ENCODE measurements at places on chromosomes 11 and 22. TPM values are rescaled to one million over a fixed set of nuclear protein-coding genes. Genes with fewer than 3 reads are reported as not detected.

DNA sequence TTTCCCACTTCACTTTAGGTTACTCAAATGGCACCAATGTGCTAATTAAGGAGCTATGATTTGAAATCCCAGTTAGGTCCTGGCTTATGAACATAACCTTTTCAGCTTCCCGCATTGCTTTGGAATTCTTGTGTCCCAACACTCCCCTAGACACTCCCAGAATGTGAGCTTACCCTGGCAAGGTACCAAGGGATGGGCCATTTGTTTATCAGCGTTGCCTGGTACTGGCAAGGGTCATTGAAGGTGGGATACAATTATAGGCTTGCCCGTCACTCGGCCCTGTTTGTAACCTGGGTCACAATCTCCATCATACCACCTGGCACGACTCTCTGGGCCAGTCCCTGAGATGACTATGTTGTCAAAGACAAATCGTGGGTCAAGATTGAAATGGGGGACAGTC, 5.4 kb downstream of the CSRP3 start:
- DNase-seq = no peak

GRCh38 chr11:110075105-110075846, 17.9 kb upstream of the ZC3H12C start:
- DNase-seq = no peak

DNA sequence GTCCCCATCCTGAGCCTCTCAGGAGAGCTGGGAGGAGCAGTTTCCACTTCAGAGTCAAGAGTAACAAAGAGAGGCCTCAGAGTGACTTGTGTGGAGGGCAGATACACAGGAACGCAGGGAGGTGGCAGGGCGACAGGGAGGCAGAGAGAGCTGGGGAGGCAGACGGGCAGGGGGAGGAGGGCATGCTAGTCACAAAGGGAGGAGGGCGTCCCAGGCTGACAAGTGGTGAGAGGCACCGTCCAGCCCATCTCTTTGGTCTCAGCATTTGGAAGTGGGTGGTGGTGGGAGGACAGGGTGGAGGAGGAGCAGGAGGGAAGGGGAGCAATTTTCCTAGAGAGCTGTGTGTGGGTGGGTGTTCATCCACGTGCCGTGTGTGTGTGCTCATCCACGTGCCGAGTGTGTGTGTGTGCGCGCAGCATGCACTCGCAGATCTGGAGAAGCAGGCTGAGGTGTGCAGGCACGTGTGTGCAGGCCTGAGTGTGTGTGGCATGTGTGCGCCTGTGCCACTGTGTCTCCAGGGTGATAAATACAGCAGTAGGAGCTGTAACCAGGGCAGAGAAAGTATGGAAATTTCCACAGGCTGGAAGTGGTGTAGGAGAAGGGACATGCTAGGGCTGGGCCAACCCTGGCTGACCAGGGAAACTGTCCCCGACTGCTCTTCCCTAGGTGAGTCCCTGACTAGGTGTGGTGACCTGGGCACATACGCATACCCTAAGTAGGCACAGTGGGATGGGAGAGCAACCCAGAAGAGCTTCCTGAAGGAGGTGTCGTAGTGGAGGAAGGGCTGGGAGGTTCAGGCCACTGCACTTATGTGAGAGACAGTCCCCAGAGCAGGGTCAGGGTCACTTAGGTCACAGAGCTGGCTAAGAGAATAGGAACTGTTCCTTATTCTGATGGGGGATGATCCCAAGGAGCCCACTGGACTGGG, 7.3 kb upstream of the PDE2A start:
- no peak for DNase-seq

DNA sequence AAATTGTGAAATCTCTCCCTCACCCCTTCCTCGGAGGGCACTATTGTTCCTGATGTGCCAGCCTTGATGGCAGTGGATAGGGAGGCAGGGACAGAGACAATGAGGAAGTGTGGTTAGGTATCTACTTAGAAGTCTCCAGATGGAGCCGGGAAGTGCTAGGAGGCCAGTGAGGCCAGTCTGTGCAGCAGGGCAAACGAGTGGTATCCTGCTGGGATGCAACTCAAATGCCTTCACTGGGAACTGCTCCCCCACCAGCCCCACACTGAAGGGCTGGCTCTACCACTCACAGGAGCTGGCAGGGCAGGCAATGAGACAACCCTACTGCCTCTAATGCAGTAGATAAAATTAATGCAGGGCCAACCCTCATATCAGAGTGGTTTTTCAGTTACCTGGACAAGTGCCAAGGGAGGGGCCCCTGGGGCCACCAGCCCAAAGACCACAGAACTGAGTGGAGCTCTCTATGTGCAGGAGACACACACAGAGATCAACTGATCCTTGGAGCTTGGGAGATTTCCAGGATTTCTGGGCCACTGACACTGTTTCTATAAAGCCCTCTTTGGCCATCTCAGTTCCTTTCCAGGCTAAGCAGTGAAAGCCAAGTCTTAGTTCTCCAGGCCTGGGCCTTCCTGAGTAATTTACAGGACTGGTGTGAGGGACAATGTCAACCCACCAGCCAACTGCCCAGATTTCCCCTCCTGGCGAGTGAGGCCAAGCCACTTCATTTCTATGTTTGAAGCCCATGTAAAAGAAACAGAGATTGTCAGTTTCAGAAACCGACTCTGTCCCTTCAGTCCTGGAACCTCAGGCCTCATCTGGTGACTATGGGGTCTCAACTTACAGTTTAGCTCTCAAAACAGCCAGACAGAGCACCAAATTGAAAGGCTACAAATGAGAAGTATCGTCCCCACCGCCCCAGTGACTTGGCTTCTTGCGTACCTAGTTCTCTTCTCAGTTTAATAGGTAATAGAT, 4.1 kb downstream of the MIF start:
- DNase-seq = no peak

DNA sequence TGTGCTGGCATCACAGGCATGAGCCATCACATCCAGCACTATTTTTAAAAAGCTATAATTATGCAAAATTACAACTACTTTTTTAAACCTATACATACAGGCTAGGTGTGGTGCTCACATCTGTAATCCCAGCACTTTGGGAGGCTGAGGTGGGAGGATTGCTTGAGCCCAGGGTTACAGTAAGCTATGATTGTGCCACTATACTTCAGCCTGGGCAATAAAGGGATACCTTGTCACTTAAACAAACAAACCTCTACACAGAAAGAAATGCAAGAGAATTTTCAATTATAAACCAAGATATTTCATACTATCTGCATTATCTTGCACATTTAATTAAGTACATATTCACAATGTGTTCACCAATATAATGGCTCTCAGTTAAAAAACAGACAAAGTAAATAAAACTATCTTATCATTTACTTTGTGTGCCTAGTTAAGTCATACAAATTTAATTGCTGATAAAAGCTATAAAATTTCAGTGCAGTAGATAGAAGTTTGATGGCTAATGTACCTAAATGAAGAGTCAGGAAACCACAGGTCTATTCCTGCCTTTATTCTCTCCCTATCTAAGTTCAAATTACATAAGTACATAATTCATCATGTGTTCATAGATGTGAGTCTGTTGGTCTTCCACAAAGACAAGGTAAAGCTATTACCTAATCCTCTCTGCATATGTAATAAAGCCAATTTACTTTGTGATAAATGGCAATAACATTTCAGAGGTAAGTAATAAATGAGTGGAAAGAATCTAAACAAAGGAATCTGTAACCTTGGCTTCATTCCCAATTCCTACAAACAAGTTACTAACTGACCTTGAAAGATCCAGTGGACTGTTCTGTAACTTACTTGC, 9.0 kb upstream of the RDX start:
- no peak for DNase-seq

- no peak for DNase-seq
These were observed 28.0 kb upstream of the LMO1 start for GRCh38 chr11:8291421-8292350.

GRCh38 chr11:34387653-34388052, 29.8 kb upstream of the ABTB2 start:
- no peak for DNase-seq

DNA sequence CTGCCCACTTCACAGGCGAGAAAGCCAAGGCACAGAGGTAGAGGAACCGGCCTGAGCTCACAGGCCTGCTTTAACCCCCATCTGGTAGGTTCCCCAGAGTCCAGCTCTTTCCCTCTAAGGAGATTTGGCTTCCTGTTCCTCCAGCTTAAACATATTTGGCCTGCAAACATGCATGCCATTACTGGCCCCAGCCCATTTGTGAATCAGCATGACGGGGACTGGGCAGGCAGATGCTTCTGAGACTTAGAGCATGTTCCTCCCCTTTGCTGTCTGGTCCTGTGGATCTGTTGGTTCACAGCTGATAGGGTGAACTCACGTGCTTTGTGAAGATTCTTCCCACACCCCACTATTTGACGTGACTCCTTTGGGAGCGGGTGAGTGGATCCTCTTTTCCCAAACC, 12.6 kb downstream of the CHST1 start:
- no peak for DNase-seq

- no peak for DNase-seq
These were observed 563.6 kb downstream of the NTM start for GRCh38 chr11:131934006-131934405.

- DNase-seq = no peak
These were observed 6.1 kb upstream of the CD82 start for GRCh38 chr11:44559207-44559939.

- no peak for DNase-seq
These were observed 75.3 kb upstream of the MTNR1B start for GRCh38 chr11:92894197-92894596.

The CD3D gene
- polyA plus RNA-seq = 0.95 TPM

The CLNS1A gene
- 212 TPM for polyA plus RNA-seq

Measured in right renal pelvis (tissue), 4 donors.